Caco-2 (cell line): ENCODE measurements at places on chromosomes 6 and 20. TPM values are rescaled to one million over a fixed set of nuclear protein-coding genes. Genes with fewer than 3 reads are reported as not detected.
A peak's percentile ranks its signal among the peaks of the same experiment; 100 is the strongest.

The RHAG gene
- not detected in 2 replicates for total RNA-seq

The BCAS1 gene
- 1.2 and 2.0 TPM in 2 replicates for total RNA-seq

The RPS6KA2 gene
- total RNA-seq: 5.5 and 5.6 TPM in 2 replicates

The ADGRF5 gene
- total RNA-seq: not detected in 2 replicates

The SH3BGRL2 gene
- 102 and 106 TPM in 2 replicates for total RNA-seq

The OOEP gene
- not detected in 2 replicates for total RNA-seq

The AHI1 gene
- 10.4 and 11.3 TPM in 2 replicates for total RNA-seq

The CFAP206 gene
- 0.23 TPM in 1 of 2 replicates, not detected in the other for total RNA-seq

The GATA5 gene
- total RNA-seq: 0.12 and 0.25 TPM in 2 replicates

The FAM217A gene
- not detected in 2 replicates for total RNA-seq

The TCP1 gene
- total RNA-seq: 286 and 333 TPM in 2 replicates

The GSTA3 gene
- not detected in 2 replicates for total RNA-seq

- DNase-seq: no peak
Measured at GRCh38 chr6:33956206-33956605, 152.4 kb upstream of the MLN start.

GRCh38 chr6:155883741-155884140, 428.1 kb upstream of the NOX3 start:
- no peak for DNase-seq

DNA sequence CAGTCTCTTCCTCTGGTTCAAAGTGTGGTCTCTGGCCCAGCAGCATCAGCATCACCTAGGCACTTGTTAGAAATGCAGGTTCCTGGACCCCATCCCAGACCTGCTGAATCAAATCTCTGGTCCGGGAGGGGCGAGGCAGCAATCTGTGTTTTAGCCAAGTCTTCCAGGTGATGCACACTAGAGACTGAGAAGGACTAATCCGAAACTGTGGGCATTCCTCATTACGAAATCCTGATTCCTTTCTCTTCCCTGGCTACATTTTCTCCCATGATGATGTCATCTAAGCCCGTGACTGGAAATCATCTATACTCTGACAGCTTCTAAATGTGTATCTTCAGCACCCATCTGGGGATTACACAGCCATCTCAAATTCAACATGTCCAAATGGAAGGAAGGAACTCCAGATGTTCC, 39.7 kb upstream of the PRND start:
- DNase-seq: no peak

- peak; percentile 20 for DNase-seq
Measured at GRCh38 chr6:89002523-89002922, 39.1 kb upstream of the RNGTT start.

DNA sequence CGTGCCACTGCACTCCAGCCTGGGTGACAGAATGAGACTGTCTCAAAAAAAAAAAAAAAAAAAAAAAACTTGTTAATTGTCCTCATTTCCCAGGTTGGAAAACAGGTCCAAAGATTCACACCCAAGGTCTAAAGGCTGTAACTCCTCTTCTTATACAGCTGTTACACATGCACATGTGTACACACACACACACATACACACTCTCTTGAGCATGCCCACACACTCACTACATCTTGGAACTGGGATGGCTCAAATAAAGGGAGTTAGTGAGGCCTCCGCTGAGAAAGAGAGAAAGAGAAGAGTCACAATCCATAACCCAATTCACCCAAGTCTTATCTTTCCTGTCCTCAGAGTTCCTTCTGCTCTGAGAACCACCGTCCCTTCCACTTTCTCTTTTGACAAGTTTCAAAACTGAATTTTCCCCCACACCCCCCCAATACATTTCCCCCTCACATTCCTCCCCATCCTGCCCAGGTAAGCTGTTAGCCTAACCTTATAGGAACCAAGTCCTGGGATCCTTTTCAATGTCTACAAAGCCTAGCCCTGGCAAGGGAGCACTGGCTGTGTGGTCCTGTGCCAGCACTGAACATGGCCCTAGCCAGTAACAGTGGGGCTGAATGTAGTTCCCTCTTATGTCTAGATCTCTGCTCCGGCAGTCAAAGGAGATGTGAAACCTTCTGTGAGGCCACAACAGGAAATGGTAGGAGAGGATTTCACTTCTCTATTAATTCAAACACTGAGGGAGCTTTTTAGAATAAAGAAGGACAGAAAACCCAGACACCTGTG, 3.2 kb upstream of the HLA-DMB start:
- DNase-seq: no peak

GRCh38 chr20:33822991-33823390, 11.8 kb downstream of the CHMP4B start:
- no peak for DNase-seq

DNA sequence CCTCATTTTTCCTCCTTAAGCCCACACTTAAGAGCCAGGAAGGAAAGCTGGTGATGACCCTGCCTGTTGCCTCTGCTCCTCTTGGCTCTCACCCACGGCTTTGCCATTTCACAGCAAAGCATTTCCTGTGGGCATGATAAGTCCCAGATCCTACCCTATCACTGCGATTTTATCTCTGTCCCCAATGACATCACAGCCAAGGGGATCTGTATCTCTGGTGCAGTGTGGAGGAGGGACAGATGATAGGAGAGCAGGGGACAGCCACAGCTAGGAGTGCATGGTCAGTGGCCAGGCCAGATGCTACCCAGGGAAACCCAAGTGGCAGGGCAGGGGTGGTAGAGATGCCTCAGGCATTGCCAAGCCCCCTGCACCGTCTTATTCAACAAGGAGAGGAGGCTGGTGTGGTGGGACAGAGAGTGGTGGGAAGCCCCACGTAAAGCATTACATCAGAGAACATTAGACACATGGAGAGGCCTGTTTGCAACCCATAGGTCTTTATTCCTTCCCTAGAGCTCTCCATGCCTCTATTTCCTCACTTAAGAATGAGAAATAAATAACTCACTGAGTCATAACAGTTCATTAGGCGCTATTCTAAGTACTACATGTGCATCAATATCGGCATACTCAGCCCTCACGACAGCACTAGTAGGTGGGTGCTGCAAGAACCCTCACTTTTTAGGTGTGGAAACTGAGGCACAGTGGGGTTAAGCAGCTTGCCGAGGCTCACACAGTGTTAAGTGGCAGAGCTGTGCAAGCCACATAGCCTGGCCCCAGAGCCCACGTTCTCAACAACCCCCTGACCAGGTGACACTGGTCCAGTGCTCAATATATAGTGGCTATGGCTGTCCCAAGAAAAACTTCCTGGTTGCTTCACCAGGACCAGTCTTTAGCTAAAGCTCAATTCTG, 4.6 kb downstream of the TFEB start:
- DNase-seq: no peak

DNA sequence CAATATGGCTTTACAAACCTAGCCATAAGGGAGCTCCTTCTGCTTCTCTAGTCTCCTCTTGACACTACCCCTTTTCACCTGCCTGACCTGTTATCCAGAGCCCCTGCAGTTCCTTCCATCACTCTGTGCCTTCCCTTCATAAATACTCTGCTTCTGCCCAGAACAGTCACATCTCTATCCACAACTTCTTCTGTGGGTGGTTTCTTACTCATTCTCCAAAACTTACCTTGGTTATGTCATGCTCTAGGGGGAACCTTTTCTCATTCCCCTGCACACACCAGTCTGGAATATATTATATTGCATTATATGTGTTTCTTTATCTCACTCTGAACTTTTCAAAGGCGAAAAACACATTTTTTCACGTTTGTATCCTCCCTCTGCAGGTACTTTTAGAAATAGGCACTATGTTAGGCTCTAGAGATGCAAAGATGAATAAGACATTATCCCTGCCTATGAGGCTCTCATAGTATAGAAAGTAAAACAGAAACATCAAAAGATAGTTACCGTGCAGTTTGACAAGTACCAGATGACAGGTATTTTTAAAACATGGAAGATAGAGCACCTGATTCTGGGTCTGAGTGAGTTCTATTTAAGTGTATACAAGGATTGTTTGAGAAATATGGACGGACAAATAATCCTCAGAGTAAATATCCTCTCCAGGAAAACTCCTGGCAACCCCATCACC, 51.5 kb downstream of the AIG1 start:
- DNase-seq: no peak

GRCh38 chr6:148342350-148343046, at the start of gene SASH1:
Gene SASH1, plus strand, starts transcription at chr6:148342838. Its CDS starts 230 bp downstream, at chr6:148343068.
- DNase-seq: peak; percentile 84

GRCh38 chr20:7375905-7376304, 564.4 kb downstream of the HAO1 start:
- DNase-seq: peak; percentile 43

DNA sequence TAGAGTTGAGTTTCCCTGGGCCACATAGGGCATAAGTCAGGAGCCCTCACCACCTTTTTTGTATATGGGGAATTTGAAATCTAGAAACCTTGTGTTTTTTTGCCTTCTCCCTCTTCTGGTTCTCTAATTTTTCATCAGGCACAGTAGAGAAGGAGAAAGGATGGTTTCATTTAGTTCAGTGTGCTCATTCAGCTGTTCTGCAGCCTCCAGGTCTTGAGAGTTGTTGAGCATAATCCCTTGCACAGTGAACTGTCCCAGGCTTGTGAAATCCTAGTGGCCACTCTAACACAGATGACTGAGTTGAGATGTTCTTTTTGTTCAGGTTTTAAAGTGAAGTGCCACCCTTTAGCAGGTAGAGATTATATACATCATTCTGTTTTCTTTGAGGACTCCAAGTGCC, 183.5 kb downstream of the CDKAL1 start:
- DNase-seq: no peak

DNA sequence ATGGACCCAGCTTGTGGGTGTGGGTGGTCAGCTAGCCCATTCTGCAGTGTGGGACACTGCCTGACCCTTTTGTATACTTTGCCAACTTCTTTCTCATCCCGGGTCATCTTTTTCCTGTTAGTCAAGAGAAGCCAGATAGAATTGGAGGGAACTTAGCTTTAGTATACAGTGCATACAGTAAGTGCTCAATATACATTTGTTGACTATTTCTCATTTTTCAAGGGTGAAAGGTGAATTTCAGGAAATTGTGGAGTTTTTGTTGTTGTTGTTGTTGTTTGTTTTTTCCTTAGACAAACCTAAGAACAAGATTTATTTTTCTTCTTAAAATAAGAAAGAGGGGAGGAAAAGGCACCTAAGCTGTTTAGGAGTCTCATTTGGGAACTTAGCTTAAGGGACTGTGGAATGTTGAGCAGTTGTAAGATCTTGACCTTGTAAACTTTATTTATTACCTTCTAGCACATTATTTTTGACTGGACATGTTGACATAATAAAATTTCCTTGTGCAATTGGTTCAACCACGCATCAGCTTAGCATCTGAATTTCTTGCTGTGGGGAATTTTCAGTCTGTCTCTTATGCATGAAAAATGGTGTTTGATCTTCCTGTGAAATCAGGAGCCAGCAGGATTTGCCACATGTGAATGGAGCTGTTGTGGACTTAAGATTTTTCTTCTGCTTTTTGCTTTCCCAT, 113.6 kb downstream of the ARID1B start:
- DNase-seq: no peak

GRCh38 chr6:83870649-83871048, 11.2 kb downstream of the CYB5R4 start:
- no peak for DNase-seq

DNA sequence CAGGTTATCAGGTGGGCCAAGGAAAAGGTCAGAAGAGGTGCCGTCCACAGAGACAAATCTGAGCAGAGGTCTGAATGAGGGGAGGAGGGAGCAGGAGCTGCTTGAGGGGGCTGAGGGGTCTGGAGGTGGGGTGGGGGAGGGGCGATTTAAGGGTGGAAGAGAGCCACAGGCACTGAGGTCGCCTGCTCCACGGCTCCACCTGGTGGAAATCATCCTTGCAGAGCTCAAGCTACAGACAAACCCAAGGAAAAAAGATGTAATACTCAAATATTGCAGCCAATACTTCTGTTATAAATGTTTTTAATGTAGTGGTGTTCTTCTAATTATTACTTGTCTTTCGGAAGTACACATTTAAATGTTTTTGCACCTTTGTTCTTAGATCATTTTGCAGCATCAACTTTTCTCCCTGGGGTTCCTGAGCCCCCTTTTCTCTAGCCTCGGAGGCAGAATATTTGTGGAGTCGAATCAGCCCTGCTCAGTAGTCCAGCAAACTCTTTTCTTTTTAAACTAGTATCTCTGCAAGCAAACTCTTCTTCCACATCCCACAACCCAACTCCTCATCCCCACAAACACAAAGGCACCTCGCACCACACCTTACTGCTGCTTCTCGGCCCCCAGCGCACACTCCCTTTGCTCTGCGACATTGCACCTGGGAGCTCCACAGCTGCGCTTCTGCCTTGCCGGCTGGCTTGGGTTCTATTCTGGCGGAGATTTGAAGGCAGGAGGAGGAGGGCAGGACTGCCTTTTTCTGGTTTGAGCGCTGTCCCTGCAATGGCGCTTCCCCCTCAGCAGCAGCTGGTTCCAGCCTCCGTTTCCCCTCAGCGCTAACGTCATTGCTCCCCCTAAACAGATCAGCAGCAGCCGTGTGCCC, 51.0 kb upstream of the TFAP2A start:
- DNase-seq: peak; percentile 65

DNA sequence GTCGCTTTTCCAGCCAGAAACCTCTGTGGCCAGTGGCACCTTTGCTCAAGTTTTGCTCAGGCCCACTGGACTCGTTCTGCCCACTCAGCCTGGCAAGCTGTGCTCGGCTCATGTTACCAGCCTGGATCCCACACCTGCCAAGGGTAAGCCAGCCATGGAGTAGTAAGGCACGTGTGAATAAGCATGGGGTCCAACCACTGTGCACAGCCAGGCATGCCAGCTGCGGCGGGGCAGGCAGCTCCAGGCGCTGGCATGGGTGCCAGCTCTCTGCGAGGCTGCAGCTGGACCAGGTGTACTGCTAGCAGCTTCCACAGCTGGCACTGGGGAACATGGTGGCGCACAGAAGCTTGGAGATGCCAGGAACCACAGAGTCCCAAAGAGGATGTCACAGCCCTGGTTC, 32.1 kb upstream of the PDYN start:
- no peak for DNase-seq

DNA sequence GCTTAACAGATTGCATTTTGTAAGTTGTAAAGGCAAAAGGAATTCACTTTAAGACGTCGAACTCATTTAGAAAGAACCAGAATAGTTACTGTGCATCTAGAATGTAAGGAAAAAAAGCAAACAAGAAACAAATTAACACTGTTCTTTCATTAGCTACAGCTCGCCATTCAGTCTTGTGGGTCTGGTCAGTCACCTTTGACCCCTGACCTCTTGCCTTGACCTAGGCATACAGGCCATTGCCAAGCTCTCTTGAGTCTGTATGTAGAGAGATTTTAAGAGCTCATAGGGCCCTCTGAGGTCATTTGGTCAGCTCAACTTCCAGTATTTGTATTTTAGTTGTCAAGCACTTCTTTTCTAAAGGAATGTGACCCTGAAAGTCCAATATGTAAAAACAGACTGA, 318.7 kb downstream of the DHX35 start:
- no peak for DNase-seq

DNA sequence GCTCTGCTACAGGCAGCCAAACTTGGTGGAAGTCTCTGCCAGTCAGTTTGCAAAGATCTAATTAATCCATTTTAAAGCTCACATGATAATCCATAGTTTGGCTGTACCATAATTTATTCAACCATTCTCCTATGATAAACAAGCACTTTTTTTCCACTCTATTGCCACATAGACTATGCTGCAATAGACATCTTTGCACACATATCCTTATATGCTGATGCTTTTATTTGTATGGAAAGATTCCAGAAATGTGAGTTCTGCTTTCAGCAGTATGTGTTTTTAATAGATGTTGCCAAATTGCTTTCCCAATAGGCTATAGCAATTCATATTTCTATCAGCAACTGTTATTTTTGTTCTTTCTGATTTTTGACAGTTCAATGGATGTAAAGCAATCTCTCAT, 628.0 kb downstream of the KIF16B start:
- DNase-seq: no peak
